ENCODE measurements at places on chromosomes 7 and 10.

GRCh38 chr10:130555411-130555750 is 419.2 kb downstream of the GLRX3 start:
- no peak for DNase-seq

DNA sequence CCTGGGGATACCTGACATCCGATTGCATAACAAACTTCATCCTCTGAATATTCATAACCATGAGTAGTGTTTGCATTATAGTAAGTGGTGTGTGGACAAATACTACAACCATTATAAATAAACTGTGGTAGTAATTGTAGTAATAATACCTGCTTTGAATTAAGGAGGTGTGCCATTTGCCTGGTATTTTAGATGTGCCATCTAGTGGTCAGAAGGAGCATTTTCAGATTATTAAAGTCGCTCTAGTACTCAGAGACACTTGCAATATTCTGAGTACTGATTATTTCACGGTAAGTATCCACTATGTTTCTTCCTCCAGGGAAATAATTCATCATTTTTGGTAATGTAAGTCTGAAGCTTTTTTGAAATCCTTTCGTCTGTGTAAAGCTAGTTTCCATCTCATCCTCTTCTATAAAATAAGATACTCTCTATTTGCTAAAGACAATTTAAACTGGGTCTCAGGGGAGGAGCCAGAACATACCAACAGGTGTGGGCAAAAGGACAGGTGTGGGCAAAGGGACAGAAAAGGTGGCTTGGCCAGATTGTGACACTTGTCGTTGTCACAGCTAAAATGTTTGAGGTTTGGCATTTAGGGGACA is 115.3 kb upstream of the WDR11 start:
- DNase-seq, result no peak

GRCh38 chr10:111125102-111125501 is 48.3 kb downstream of the ADRA2A start:
- no peak for DNase-seq

- no peak for DNase-seq
Measured at GRCh38 chr10:82980321-82980720, 1105.3 kb downstream of the NRG3 start.

- no peak for DNase-seq
Measured at GRCh38 chr7:116030651-116031276, at the start of gene TFEC. Gene TFEC (minus strand): TSS chr7:116030763. CDS start chr7:115984441, 46,322 bp downstream.

DNA sequence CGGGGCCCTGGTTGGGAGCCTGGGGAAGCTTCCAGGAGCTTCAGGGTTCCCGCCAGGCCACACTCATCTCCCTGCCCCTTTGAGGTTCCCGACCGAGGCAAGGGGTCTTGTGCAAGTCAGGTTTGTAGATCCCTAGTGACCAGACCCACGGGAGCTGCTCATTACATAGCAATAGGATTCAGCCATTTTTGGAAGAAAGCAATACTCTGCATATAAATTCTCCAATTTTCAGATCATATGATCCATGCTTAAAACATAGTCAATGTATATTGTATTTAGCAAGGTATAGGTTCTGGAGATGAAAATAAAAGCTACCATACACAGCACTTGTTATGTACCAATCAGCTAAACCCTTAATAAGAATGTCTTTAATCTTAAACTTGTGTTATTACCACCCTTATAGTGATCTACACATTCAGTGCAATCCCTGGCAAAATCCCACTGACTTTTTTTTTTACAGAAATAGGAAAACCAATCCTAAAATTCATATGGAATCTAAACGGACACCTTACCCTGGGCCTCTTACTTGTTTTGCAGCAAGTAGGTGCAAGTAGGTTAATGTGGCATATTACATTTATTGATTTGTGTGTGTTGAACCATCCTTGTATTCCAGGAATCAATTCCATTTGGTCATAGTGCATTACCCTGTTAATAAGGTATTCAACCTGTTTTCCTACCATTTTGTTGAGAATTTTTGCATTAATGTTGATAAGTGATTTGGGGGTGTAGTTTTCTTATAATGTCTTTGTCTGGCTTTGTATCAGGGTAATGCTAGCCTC is 13.8 kb upstream of the FKBP9 start:
- DNase-seq, result no peak

- no peak for DNase-seq
Measured at GRCh38 chr10:66405566-66405965, 520.3 kb upstream of the LRRTM3 start.

DNA sequence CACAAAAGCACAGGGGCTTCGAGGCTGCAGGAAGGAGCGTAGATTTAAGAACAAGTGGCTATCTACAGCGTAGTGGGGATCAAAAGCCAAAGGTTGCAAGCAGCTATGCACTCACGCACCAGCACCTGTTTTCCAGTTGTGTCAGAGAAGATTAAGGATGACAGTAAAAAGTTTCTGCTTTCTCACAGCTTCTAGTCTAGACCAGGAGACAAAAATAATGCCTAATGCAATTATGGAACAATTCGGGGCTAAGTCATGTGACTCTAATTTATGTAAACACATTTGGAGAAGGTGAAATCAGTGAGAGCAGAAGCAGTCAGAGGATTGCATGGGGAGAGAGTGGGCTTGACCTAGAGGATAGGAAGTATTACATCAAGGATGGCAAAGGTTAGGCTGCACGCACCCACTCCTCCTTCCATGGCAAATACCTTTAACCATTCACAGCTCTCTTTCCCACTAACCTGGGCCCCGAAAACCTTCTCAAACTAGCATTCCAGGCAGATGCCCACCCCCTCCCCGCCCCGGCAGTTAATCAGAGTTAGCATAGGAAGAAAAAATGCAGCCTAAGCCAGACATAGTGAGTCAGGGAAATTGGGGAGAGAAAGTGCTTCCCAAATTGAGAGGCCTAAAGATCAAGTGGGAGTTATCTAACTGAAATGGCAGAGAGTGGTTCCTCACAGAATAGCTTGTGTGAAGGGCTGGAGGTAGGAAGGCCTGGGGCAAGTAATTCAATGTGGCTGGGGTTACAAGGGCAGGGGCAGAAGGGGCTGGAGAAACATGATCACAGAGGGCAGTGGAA is 48.2 kb upstream of the GPAM start:
- DNase-seq, result no peak

GRCh38 chr7:38222481-38223096 is 44.5 kb downstream of the STARD3NL start:
- no peak for DNase-seq

- DNase-seq, result no peak
Measured at GRCh38 chr7:31885171-31885570, 185.0 kb downstream of the PDE1C start.

Measured in stimulated activated CD4-positive, alpha-beta T cell treated with anti-CD3 and anti-CD28 coated beads, TNF-alpha, amount 100 ng/mL, for 1 hour (primary cell).